ENCODE measurements at places on chromosomes 12 and 14.

DNA sequence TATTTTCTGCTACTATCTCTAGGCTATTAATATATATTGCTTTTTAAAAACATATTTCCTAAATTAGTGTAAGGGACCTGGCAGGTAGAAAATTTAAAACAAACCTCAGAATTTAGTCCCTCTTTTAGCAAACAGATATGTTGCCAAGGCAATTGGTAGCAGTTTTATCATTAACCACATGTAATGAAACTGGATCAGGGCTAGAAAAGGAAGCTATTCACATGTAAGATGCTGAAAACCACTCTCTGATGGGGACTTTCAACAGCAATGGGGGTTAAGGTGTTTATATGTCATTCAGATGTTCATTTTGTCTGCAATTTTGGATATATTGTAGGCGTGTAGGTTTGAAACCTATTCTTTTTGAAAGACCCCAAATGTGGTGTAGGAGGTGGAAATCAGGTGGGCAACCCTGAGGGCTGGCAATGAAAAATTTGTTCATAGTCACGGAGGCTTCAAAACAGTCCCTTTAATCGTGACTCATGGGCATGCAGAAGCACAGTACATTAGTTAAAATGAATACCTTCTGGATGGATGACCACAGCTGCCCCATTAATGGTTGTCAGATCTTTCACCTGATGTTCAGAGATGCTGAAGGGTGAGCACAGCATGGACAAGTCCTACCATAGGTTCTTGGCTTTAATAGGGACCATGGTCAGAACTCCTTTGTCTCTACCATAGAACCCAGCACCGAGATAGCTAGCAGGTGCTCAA, 5.9 kb upstream of the PKP2 start:
- DNase-seq, result no peak

- DNase-seq, result peak; percentile 5
Measured at GRCh38 chr12:6871052-6871957, 1.8 kb downstream of the SPSB2 start.

DNA sequence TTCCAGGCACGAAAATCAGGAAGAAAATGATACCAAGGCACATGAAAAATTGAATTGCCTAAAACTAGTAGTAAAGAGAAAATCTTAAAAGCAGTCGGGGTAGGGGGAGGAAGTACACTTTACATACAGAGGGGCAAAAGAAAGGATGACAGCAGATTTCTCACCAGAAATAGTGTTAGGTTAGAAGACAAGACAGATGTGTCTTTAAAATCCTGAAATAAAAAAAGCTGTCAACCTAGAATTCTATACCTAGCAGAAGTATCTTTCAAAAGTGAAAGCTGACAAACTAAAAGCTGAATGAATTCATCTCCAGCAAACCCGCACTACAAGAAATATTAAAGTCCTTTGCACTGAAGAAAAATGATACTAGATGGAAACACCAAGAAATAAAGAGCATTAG, 280.4 kb downstream of the FOXN3 start:
- no peak for DNase-seq

DNA sequence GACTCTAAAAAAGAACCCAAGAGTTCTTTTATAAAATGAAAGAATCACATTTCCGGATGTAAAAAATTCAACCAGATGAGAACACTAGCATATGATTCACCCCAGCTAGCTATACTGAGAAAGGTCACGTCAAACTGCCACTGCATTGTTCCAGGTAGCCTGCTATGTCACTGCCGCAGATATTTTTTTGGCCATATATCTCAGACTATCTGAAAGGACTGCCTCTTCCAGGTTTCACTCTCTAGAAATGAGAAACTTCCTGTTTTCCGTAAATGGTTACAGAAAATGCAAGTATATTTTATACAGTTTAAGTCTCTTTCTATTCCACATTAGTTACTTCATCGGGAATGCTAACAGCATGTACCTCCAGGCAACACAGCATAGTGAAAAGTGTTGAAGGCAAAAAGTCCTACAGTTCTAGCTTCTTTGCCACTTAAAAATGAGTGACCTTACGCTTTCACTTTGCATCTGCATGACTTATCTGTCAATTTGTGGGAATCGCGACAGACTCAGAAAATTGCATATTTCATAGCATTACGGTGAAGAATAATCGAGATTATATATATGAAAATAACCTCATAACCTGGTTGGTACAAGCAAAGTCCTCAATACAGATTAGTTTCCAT, 105.2 kb downstream of the MED13L start:
- DNase-seq, result no peak

DNA sequence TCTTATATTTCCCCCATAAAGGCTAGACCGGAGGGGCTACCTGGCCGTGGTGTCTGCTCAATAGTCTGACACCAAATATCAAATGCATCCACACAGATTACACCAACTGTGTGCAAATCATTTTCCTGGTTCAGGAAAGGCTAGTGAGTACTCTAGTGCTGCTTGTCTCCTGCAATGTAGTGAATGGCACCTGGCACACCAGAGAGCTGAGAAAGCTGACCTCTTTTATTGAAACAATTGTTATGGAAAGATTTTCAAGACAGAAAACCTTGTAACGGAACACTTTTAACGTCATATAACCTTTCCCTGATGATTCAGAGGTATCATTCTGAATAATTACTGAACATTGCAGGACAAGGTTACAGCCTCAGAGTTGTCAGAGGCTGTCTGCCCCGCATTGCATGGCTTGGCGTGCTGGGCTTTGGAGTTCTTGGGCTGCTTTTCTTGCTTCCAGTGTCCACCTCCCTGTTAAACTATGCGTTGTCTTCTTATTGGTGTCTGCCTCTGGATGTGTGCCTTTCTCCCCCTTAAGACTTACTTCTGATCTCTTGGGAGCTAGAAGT, 40.7 kb upstream of the HDAC7 start:
- DNase-seq, result no peak

GRCh38 chr12:89085421-89085820, 266.9 kb downstream of the DUSP6 start:
- DNase-seq, result no peak

DNA sequence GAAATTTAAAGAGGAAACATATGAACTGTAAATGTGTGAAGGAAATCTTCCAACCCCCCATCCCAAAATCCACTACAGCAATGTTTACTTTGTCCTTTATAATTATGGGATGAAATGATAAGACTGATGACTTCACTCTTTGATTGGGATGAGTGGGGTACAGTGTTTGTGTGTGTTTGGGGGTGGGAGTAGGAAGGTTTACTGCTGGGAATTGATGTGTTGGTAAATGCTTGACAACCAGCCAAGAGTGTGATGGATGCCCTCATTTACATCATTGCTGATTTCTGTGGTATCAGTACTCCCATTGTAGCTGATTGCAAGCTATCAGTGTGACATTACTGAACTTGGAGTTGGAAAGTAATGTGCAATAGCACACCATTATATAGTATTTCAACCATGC, 90.9 kb downstream of the KCNMB4 start:
- DNase-seq, result no peak

Data from Ammon's horn (tissue), 1 donor.